ENCODE measurements at places on chromosomes 4 and X.

DNA sequence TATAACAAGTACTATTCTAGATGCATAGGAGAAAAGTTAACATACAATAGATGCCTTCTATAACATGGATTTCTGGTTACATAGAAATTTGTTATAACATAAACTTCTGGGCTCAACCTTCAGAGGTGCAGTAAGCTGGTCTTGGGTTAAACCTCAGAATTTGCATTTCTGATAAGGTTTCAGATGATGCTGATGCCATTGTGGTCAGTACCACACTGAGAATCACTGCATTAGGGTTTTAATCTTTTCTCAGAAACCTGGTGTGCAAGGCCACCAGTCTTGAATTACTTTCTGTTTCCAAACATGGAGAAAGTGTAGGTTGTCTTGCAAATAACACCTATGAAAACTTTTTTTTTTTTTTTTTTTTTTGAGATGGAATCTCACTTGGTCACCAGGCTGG is 146.2 kb downstream of the SPOCK3 start:
- no peak for DNase-seq

- DNase-seq = peak; percentile 25
These were observed 1883.4 kb downstream of the STIM2 start for GRCh38 chr4:28744066-28744465.

- DNase-seq = no peak
These were observed 133.6 kb downstream of the CPE start for GRCh38 chr4:165512424-165512823.

- DNase-seq = no peak
These were observed 59.8 kb downstream of the ZNF711 start for GRCh38 chrX:85303544-85303943.

GRCh38 chr4:15765391-15765790 is 12.7 kb upstream of the CD38 start:
- DNase-seq = no peak

GRCh38 chrX:12894074-12895030 is 12.1 kb upstream of the TLR8 start:
- peak; percentile 48 for DNase-seq

GRCh38 chr4:114976901-114977300 is 136.5 kb downstream of the NDST4 start:
- no peak for DNase-seq

DNA sequence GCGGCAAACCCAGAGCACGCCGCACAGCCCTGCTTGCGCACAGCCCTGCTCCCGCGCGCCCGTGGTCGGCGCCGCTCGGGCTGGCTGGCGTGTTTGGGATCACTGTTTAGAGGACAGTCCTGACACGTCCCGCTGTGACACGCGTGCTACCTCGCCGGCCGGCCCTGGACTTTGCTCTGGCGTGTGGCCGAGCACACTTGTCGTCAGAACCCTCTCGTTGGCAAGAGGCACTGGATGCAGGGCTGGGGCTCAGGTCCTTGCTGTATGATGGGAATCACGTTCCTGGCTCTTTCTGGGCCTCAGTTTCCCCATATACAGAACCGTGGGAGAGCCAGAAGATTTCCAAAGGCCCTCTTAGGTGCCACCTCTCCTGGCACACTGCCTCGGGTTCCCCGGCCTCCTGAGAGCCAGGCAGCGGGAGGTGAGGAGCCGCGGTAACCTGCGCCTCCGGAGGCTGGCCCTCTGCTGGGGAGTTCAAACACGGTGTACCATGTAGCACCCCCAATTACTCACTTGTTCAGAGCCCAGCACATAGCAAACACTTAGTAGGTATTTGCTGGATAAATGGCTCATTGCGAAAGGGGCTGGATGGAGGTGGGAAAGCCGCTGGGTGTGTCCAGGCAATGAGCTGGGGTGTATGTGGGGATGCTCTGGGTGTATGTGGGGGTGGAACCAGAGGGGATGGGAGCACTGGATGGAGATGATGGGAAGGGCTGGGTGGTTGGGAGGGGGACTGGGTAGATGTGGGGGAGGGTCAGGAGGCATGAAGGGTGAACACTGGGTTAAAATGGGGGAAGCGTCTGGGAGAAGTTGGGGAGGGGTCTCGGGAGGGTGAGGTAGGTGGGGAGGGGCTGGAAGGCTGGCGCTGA is 76.6 kb downstream of the HTRA3 start:
- DNase-seq = no peak

DNA sequence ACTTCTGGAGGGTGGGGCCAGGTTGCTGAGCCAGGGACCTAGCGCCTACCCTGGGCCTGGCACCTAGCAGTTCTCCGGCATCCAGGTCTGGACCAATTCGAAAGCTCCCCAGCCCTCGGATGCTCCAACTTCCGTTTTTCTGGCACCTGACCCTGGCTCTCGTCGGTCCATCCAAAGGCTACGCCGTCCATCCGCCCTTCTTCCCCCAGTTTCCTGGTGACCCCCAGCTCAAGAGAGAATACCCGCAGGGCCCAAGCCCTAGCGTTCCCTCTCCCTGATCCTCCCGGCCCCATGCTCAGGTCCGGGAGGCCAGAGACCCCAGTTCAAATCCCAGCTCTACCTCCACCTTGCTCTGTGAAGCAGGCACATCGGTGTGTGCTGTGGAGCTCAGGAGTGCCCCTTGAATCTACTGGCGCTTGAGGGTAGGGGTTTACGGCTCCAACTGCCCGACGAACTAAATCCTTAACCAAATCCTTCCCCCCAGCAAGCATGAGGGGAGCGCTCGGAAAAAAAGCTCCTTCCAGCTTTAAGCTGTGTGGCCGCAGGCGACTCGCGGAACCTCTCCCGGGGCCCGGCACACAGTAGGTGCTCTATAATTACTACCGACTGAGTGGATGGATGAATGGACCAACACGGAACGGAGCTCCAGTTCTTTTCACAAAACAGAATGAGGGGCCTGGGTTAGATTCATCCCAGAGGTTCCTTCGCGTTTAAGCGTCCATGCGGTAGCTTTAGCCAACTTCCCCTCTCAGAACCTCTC is 1.1 kb downstream of the CRMP1 start:
- no peak for DNase-seq

- DNase-seq = no peak
These were observed 169.6 kb downstream of the MID1IP1 start for GRCh38 chrX:38970845-38971244.

- no peak for DNase-seq
These were observed 51.4 kb upstream of the MND1 start for GRCh38 chr4:153292897-153293741.

DNA sequence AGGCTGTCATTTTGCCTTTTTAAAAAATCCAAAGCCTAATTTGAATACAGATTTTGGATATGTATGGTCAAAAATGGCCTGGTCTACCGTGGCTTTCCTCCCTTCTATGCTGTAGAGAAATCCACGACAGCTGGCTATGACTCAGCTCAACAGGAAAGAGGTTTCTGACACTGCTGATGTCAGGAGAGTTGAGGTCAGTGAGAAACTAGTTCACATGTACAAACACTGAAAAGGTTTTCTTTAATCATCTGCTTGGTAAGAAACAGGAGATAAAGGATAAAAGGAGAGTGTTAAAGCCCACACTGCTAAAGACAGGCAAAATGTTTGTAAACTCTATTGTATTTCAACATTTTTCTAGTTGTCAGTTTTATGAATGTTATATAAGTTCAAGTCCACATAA is 113.9 kb downstream of the NYX start:
- DNase-seq = peak; percentile 82

DNA sequence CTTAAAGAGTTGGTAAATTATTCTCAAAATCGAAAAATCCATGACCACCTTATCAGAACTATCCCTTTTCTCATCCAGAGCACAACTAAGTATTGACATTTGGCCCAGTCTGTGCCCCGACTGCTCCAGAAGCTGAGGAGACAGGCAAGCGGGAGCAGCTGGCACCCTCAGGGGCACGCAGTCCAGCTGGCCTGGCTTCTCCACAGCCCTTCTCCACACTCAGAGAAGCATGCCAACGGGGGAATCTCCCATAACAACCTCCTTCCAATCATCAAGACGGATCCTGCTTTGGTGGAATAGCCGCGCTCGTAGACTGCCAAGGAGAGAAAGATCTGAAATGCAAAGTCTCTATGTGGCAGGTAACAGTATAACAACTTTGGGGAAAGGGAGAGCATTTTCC is 85.4 kb downstream of the AFAP1 start:
- DNase-seq = no peak

DNA sequence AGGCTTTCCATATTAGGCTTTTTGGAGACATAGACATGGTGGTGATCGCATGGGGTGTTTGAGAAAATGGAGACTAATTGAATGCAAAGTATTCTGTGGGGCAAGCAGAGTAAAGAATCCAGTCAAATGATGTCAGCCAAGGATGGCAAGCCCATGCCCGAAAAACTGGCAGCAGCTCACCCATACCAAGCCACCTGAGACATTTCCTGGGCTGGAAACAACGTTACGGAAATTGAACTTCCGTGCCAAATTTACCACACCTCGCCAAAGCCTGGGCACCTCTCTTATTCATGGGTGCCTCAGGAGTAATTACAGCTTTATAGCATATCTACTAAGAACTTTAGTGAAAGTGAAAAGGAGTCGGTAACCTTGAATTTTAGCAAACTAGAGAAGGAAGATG is 166.4 kb downstream of the CBR4 start:
- no peak for DNase-seq

- DNase-seq = peak; percentile 91
These were observed 10.0 kb upstream of the OPHN1 start for GRCh38 chrX:68443155-68443868.
